Esophagus mucosa (tissue), 1 donor: ENCODE measurements at places on chromosomes 16 and 17. TPM values are rescaled to one million over a fixed set of nuclear protein-coding genes. Genes with fewer than 3 reads are reported as not detected.

The UBE2G1 gene
- 93.4 TPM for total RNA-seq

The FNDC8 gene
- not detected for total RNA-seq

The PABPN1L gene
- total RNA-seq: not detected

The TCAP gene
- 0.40 TPM for total RNA-seq

The TBC1D26 gene
- total RNA-seq: not detected

The ADAMTS18 gene
- not detected for total RNA-seq

The VAMP2 gene
- total RNA-seq: 20.9 TPM
